ENCODE measurements at places on chromosomes 6 and 20.

GRCh38 chr6:88989215-88989614 is 25.8 kb upstream of the RNGTT start:
- DNase-seq: no peak

DNA sequence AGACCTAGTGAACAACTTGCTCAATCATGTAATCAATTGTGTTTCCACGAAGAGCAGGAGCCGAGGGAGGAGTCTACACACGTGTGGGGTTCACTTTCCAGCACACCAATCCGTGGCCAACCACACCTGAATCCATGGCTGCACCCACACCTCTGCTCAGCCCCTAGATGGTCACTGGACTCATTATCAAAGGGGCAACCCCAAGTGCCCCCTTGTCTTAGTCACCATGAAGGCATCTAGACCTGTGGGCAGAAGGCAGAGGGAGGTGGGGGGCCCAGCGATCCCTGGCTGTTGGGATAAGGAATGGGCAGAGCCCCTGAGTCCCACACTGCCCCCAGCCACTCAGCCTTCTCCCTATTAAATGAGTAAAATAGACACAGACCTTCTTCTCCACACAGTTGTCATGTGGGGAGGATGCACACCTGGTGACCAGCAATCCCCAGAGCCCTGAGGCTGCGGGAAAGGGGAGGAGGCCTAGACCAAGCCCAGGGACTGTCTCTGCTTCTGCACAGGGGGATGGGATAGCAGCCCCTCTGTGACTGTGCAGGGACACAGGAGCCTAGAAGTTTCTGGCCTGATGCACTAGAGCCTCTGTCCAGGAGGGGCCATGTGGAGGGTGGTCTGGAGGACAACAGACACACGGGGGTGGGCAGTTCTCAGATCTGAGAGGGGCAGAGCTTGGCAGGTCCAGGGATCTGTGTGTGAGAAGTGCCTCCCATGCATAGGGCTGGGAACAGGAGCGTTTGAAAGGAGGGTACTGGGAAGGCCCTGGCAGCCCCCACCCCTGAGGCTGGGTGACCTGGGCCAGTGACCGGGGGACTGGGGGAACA is 1.9 kb upstream of the RAET1L start:
- no peak for DNase-seq

- DNase-seq: no peak
Measured at GRCh38 chr6:125558241-125558843, 191.1 kb upstream of the HEY2 start.

GRCh38 chr6:89797317-89797716 is 22.3 kb downstream of the MDN1 start:
- DNase-seq: no peak

- no peak for DNase-seq
Measured at GRCh38 chr20:40072907-40073306, 616.1 kb downstream of the MAFB start.

- no peak for DNase-seq
Measured at GRCh38 chr6:129890164-129890563, 29.0 kb upstream of the TMEM244 start.

DNA sequence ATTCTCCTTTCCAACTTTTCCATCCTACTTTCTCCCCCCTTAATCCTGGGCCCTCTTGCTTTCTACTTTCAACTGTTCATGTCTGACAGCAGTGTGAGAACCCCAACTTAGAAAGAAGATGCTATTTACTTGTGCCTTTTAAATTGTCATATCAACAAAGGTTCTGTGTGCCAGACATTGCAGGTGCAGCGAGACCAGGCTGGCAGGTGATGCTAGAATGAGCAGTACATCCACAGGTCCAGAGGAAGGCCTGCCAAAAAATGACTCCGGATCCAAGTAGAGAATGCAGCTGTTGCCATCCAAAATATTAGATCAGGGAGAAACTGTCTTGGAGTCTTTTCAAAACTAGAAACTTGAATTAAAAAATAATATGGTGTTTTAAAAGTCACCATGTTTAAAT is 510.5 kb downstream of the LMBRD1 start:
- no peak for DNase-seq

DNA sequence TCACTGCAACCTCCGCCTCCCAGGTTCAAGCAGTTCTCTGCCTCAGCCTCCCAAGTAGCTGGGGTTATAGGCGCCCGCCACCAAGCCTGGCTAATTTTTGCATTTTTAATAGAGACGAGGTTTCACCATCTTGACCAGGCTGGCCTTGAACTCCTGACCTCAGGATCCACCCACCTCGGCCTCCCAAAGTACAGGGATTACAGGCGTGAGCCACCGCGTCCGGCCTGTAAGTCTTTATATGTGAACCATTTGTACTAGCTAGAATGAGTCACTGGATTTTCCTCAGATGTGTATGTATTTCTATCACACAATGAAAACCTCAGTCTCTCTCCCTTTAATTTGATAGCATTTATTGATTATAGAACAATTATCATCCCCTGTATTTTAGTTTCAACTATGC is 34.0 kb downstream of the ITCH start:
- no peak for DNase-seq

GRCh38 chr20:9809271-9809670 is 29.6 kb downstream of the PAK5 start:
- no peak for DNase-seq

- no peak for DNase-seq
Measured at GRCh38 chr20:48460681-48461080, 367.1 kb downstream of the PREX1 start.

- no peak for DNase-seq
Measured at GRCh38 chr6:43005844-43006243, 7.9 kb downstream of the MEA1 start.

GRCh38 chr6:157143890-157144798 is 179.2 kb downstream of the TMEM242 start:
- DNase-seq: no peak

GRCh38 chr6:9523462-9523861 is 891.4 kb downstream of the TFAP2A start:
- no peak for DNase-seq

- DNase-seq: no peak
Measured at GRCh38 chr6:104969785-104970581, 13.1 kb downstream of the LIN28B start.

- DNase-seq: no peak
Measured at GRCh38 chr6:18533793-18534192, 146.6 kb downstream of the RNF144B start.

GRCh38 chr6:147103694-147104093 is 100.5 kb upstream of the STXBP5 start:
- DNase-seq: no peak

GRCh38 chr6:129111346-129111745 is 228.4 kb downstream of the LAMA2 start:
- DNase-seq: no peak

DNA sequence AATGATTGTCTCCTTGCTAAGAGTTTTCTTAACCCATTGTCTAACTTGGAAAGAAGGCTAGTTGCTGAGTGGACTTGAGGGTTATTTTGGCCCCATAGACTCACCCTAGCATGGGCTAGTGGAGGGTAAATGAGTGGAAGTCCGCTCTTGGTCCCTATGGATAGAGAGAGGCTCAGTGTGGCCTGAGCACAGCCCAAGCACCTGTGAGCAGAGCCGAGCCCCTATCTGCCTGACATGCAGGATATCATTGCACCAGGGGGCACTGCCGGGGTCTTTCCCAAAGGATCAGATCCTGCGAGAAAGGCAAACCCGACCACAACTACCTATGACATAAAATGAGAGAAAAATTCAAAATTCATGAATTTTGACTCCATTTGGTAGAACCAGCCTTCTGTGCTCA is 70.6 kb upstream of the GGTLC1 start:
- no peak for DNase-seq

- no peak for DNase-seq
Measured at GRCh38 chr20:32839227-32839981, 19.3 kb upstream of the EFCAB8 start.

DNA sequence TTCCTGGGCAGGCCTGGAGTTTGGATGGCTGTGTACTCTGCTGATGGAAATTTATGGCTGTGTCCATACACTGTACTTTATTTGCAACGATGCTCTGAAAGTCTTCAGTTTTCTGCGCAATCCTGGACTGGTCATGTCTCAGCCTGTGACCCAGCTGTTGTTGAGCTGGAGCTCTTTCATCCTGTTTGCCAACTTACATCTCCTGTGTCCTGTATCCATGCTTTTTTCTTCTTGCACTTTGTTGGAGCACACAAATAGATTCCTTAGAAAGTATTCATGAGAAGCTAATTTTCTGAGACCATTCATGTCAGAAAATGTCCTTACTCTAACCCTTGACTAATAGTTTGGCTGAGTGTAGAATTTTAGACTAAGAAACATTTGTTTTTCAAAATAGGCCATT is 251.2 kb downstream of the BCKDHB start:
- no peak for DNase-seq

DNA sequence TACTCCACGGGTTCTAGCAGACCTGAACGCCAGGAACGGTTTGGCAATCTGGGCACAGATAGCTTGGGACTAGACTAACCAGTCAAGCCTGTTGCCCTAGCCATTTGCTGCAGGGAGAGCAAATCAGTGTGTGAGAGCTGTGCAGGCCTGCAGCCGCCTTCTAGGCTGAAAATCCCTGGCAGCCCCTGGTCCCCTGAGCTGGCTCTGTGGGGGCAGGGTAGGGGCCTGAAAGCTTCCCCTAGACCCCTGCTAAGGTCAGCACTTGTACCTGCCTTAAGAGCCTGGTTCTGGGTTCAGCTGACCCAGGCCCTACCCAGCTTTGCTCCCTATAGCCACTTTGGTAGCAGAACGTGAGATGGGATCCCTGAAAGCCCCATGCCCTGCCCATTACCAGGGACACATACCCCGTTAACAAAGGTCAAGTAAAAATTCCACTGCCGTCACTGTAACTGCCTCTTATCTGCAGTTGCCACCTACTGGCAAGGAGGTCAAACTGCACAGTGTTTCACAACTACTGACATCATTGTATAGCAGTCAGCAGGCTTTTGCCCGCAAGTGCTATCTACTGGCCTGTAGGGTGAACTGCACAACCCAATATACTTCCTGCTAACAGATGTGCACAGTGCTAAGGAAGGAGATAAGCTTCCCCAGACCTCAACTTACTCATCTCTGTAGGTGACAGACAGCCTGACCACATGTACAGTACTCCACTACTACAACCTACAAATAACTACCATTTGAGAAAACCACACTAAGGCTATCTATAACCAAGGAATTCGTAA is 95.1 kb upstream of the OLIG3 start:
- peak; percentile 11 for DNase-seq

DNA sequence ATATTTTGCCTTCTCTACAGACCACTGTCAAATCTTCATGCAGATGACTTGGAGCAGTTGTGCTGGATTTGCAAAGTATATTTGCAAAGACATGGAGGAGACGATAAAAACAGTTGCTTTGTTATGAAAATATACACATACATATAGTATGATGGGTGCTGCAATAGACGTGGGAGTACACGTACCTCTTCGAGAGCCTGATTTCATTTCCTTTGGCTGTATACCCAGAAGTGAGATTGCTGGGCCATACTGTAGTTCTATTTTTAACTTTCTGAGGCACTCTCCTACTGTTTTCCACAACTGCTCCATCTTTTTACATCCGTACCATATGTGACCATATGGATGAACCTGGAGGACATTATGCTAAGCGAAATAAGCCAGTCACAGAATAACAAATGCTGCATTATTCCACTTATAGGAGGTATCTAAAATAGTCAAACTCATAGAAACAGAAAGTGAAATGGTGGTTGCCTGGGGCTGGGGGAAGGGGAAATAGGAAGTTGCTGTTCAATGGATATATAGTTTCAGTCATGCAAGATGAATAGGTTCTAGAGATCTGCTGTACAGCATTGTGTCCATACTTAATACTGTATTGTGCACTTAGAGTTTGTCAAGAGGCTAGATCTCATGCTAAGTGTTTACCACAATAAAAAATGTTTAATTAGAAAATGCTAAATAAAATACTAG is 223.8 kb downstream of the HAO1 start:
- no peak for DNase-seq

GRCh38 chr6:208938-209337 is 83.3 kb upstream of the DUSP22 start:
- DNase-seq: no peak

- DNase-seq: no peak
Measured at GRCh38 chr6:3911130-3911529, 62.0 kb downstream of the FAM50B start.

GRCh38 chr6:88474720-88475119 is 308.6 kb upstream of the CNR1 start:
- no peak for DNase-seq

- no peak for DNase-seq
Measured at GRCh38 chr6:115524821-115525220, 535.9 kb downstream of the FRK start.

DNA sequence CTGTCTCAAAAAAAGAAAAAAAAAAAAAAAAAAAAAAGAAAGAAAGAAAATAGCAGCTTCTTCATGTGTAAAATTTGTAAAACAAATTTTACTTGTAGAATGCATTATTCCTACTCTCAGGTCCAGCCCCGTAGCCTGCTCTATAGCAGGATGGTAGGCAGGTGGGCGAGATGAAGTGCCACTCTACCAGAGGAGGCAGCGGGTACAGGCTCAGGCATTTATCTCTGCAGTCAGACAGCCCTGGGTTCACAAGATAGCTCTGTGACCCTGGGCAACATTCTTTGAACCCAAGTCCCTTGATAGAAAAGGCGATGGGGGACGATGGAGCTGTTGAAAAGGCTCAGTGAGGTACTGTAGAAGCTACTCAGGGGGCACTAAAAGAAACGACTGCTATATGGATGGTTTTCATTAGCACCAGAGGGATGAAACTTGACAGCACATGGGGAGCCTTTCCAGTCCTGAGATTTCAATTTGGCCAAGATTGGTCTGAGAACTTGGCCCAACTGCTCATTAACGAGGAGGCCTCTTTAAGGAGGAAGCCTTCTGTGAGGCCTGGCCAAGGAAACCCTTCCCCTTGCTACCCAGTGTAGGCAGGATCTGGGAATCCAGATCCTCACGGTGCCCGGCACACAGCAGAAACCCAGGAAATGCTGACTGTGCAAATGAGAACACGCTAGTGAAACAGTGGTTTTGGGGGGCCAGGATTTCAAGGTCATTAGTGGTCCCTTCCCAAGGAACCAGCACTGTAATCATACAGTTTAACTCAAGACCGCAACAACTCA is 63.1 kb downstream of the MYH7B start:
- DNase-seq: no peak

DNA sequence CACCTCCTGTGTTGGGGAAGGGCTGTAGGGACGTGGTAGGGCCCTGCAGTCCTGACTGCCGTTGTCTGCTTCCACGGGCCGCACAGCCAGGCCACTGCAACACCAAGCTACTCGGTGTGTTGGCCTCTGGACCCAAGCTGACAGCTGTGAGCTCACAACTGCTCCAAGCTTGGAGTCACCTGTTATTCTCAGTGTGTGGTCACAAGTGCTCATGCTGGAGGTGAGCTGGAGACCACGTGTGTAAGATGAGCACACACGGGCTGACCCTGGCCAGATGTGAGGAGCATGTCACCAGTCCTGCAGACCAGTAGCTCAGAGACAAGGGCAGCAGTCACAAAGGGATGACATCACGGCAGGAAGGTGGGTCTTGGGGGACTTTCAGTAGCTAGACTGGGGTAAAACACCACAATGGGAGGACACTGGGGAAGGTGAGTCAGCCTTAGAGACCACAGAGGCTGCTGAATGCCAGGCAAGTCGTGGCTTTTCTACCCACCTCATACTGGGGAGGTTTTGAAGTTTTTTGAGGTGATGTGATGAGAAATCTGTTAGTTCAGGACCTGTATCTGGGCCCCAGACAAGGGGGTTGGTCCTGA is 87.3 kb downstream of the FAM120B start:
- no peak for DNase-seq

GRCh38 chr6:144405163-144405562 is 120.0 kb downstream of the UTRN start:
- no peak for DNase-seq
